ENCODE measurements at places on chromosomes 11 and 22.

- DNase-seq, result peak; percentile 81
Measured at GRCh38 chr11:6353367-6353987, 33.2 kb upstream of the CAVIN3 start.

- no peak for DNase-seq
Measured at GRCh38 chr11:69261116-69261515, 32.8 kb upstream of the MYEOV start.

DNA sequence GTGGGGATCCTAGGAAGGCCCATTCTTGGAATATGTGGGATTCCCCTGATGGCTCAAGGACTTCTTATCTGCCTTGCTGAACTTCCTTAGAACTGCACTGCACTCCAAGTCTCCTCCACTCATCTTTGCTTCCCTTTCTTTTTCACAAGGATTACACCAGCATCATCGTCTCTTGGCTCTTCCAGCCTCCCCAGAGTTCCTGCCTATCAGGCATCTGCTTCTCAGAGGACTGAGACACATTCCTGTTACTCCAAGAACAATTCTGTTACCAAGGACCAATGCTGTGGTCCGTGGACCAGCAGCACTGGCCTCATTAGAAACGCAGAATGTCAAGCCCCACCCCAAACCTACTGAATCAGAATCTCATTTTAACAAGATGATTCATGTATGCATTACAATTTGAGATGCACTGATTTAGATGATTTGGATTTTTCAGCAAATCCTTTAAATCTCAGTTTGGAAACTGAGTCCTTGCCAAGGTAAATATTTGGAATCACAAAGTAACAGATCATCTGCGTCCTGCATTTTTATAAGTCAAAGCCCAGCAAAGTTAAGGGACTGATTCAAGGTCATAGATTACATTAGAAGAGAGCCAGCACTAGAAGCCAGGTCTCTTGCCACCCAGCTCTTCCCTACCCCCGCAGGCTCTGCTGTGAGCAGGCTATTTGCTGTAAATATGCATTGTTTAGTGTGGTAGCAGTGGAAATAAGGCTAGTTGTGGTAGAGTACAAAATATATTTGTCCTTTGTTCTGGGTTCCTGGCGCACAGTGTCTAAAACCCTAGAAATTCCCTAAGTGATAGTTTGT is 110.9 kb downstream of the SWAP70 start:
- no peak for DNase-seq

GRCh38 chr11:34972892-34973291 is 56.5 kb downstream of the PDHX start:
- DNase-seq, result no peak

DNA sequence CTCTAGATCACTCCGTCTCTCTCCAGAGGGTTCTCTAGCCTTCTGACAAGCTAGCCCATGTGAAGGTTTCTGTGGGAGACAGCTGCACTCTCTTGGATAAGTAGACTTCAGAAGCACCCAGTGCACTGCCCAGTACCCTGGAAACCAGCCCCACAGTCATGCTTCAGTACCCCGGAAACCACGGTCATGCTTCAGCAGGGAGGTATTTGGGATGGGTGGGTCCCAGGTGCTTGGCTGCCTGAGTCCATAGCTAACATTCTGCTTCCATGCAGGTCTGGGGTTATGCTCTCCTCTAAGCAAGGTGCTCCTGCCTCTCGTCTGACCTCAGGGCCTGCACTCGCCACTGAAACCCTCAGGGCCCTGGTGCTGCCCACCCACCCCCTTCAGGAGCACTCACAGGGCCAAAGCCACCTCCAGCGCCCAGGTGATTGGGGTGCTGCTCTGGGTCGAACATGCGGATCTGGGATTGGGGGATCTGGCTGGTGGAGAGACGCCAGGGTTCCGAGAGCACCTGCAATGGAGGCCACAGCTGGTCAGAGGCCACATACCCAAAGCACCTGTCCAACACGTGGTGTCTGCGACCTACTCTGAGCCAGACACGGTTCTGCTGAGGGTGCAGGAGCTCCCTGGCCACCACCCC is 7.3 kb upstream of the SYCE3 start:
- DNase-seq, result peak; percentile 61

DNA sequence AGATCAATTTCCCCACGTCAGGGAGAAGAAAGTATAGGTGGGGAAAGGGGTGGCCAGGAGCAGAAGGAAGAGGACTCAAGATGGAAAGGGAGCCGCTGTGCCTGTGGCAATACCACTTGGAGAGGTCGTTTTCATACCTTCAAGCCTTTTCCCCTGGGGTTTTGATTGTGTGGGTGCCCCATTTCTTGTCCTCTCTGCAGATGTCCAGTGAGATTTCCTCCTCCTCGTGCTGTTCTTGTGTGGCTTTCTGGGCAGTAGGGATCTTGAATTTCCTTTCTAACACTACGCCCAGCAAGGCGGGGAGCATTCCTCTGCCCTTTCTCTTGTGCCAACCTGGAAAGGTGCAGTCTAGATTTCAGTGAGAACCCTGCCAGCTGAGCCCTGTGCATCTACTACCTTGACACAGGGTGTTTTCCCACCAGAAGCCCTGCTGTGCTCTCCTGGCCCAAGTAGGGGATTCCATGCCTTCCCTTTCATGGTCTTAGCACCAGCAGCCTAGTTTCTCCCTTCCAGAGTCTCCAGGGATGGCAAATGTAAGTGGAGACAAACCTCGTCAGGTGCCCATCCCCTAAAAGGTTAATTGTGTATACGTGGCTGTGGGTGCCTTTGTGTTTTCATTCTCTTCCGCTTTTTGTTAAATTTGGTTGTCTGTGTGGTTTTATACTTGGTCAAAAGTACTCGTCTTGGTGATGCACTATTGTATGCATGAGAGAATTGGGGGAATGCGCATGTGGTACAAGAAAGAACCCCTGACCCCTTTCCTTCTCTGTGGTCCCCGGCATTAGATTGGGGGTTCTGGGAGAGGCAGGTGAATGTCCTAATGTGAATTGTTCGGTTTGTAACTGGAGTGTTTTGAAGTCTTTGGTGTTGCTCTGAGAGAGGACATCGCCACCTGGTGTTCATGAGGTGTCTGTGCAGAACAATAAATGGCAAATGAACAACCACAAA is 71.4 kb upstream of the MPEG1 start:
- peak; percentile 90 for DNase-seq

- DNase-seq, result no peak
Measured at GRCh38 chr11:76456571-76456970, 11.8 kb downstream of the EMSY start.

DNA sequence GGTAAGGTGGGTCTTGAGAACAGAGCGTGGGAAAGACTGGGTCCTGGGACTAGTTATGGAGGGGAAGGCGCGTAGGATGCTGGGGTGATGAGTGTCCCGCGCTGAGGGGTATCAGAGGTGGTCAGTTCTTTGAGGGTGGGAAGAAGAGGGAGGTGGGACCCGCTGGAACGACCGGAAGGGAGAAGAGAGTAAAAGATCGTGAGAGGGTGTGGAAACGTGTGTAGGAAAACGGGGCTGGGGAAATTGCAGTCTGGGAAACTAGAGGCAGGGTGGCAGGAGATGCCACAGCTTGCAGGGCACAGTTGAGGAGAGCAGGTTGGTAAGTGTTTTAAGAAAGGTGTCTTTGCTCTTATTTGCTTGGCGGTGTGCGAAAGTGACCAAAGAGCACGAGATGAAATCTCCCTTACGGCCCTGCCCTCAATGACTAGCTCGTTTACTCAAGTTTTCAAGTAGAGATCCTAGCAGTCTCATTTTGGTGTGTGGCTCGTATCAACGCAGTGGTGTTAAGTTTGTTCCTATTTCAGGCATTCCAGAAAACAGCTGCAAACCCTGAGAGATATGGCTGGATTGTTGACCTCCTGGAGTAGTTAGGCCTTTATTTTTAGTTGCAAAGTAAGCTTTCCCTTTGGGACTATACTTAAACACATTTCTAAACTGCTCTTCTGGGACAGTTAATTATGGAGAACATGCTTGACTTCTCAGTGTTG is 615 bp downstream of the STT3A start:
- peak; percentile 31 for DNase-seq

GRCh38 chr22:21022955-21023614 is 8.1 kb downstream of the P2RX6 start:
- peak; percentile 51 for DNase-seq

DNA sequence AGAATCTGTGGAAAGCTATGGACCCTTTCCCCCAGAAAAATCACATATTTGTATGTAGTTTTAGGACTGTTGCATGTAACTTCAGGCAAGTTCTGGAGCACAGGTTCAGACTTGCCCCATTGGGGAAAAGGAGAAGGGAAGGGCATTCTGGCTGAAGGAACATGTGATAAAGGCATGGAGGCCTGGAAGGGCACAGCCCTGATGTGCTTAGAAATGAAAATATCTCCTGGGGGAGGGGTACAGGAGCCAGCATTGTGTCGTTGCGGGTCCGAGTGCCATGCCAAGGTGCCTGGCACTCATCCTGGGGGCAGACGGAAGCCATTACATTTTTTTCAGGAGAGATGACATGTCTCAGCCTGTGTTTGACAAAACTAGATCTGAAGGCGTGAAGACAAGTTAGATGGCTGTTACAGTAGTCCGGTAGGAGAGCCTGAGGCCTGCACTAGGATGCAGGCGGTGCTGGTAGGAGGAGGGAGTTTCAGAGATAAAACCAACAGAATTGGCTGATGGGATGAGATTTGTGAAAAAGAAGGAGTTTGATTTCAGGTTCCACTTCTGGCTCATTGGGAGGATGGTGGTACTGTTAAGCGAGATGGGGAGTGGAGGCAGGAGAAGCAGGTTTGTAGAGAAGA is 96.9 kb downstream of the TEAD1 start:
- DNase-seq, result no peak

GRCh38 chr11:130785380-130786116 is 130.7 kb downstream of the SNX19 start:
- peak; percentile 34 for DNase-seq

GRCh38 chr11:113932788-113933187 is 28.2 kb downstream of the HTR3B start:
- no peak for DNase-seq

GRCh38 chr22:27154717-27155116 is 497.3 kb downstream of the MIAT start:
- DNase-seq, result no peak

DNA sequence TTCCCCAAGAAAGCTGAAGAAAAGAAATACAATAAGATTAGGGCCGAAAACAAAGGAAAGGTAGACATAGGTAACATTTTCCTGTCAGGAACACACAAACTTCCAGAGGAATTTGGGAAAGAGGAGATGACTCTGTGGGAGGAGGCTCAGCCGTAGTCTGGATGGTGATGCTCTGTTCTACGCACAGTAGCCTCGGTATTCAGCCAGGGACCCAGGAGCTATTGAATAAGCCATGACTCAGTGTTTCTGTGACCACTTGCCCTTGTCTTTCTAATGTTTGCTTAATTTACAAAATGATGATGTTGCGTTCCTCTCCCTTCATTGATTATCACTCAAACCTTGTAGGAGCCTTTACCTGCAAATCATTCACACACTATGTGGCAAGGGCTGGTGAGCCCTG is 745.0 kb downstream of the NTM start:
- no peak for DNase-seq

DNA sequence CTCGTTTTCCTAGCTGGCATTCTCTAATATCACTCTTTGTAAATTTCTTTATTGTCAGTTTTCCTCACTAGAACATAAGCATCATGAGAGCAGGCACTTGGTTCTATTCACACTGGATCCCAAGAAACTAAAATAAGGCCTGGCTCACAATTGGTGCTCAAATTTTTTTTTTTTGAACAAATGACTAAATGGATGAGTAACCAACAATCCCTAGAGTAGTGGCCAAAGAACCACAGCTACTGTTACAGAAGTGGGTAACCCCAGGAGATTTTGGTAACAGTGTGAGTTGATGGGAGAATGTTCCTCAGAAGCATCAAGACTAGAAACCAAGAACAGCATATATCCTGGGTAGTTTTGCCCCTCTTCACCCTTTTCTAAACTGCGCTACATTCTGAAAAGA is 572.6 kb downstream of the INSC start:
- DNase-seq, result no peak

DNA sequence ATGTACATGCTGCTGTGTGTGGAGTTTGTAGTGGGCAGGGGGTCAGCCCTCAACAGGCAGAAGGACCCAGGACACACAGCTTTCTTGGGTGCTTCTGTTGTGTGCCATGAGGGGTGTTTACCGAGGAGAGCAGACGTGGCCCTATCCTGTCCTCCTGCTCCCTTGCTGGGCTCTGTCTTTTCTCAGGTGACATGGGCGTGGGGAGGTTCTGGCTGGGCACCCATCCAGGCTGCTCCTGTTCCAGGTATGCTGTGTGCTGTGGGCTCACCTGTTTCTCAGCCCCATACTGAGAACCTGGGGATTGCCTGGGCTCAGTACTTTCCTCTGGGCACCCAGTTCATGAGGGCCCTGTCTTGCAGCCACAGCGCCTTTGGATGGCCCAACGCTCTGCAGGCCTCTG is 23.3 kb downstream of the MICALL1 start:
- DNase-seq, result no peak

DNA sequence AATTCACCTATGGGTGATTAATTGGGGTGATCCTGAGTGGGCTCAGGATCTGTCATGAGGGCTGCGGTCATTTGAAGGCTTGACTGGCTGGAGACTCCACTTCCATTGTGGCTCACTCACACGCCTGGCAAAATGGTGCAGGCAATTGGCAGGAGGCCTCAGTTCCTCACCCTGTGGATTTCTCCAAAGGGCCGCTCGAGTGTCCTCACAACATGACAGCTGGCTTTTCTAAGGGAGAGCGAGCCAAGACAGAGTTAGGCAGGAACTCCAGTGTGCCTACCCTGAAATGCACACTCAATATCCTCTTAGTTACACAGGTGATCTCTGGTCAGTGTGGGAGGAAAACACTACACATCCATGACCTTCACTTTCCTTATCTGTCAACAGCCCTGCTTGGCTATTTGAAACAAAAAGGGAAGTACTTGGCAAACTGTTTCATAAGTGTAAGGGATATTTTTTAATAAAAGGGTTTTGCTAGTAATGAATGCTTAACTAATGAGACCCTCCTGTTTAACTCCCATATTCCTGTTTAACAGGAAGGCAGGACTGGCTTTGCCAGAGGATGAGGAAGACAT is 25.7 kb downstream of the OSBP2 start:
- no peak for DNase-seq

DNA sequence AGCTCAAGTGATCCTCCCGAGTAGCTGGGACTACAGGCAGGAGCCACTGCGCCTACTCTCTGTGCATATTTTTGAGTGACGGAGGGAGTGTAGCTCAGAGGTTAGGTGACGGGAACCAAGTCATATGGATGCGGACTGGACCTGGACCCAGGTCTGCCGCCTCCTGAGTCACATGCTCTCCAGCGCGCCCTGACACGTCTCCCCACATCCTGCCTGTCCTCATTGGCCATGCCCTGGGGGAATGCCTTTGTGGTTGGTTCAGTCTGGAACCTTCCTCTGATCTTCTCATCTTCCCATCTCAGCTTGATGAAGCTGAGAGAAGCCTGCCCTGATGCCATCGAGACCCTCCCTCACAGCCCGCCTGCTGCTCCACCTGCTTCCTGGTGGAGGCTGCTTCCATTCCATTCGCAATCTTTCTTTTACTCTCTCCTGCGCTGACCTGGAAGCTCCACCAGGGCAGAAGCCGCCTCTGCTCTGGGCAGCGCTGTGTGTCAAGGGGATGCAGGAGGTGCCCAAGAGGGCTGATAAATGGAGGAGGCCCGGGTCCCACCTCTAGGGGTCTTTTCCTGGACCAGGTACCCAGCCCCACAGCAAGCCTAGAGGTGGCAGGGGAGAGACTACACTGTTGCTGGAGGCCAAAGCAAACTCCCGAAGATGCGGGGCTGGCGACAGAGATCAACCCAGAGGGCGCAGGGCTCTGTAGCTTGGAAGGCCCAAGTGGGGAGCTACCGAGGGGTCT is 13.9 kb upstream of the BAIAP2L2 start:
- DNase-seq, result no peak

Measured in NAMALWA (cell line).